ENCODE measurements at places on chromosomes 3 and 15.

GRCh38 chr15:78570710-78571109, 5.4 kb downstream of the CHRNA5 start:
- DNase-seq = no peak

DNA sequence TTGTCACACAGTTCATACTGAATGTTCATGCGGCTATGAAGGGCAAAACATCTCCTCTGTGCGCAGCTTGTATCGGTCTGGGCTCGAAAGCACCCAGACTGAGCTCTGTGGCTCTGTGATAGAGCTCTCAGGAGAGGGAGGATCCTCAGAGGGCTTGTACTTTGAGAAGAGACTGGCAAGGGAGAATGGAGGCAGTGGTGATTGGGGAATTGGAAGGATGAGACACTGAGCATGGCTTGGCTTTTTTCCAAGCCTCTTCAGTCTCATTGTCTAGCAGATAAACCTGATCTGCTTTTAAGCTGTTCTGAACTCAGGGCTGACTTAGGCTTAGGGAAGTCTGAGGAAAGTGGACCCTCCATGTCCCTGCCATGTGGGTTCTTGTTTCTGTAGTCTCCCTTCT, 43.0 kb downstream of the RAD54L2 start:
- DNase-seq = no peak

- DNase-seq = no peak
Measured at GRCh38 chr3:133827136-133827535, 21.5 kb downstream of the SRPRB start.

DNA sequence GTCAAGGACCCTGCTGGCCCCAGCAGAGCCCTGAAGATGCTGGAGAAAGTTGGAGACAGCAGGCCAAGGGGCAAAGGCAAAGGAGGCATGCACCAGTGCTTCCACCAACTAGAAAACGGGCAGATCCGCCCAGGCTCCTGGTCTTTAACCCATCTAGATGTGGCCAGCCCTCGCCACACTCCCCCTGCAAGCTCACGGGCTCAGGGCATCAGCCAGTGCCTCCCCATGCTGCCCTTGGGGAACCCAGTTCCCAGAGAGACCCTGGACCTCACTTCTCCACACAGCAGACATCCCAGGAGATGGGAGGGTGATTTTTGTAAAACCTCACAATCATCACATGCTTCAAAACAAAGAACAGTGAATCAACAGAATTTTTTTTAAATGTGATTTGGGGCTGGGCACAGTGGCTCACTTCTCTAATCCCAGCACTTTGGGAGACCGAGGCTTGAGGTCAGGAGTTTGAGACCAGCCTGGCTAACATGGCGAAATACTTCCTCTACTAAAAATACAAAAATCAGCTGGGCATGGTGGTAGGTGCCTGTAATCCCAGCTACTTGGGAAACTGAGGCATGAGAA, 24.5 kb downstream of the CYFIP1 start:
- no peak for DNase-seq

GRCh38 chr3:30320392-30320791, 286.0 kb upstream of the TGFBR2 start:
- no peak for DNase-seq

GRCh38 chr3:114770874-114771273, 376.2 kb downstream of the ZBTB20 start:
- DNase-seq = no peak

DNA sequence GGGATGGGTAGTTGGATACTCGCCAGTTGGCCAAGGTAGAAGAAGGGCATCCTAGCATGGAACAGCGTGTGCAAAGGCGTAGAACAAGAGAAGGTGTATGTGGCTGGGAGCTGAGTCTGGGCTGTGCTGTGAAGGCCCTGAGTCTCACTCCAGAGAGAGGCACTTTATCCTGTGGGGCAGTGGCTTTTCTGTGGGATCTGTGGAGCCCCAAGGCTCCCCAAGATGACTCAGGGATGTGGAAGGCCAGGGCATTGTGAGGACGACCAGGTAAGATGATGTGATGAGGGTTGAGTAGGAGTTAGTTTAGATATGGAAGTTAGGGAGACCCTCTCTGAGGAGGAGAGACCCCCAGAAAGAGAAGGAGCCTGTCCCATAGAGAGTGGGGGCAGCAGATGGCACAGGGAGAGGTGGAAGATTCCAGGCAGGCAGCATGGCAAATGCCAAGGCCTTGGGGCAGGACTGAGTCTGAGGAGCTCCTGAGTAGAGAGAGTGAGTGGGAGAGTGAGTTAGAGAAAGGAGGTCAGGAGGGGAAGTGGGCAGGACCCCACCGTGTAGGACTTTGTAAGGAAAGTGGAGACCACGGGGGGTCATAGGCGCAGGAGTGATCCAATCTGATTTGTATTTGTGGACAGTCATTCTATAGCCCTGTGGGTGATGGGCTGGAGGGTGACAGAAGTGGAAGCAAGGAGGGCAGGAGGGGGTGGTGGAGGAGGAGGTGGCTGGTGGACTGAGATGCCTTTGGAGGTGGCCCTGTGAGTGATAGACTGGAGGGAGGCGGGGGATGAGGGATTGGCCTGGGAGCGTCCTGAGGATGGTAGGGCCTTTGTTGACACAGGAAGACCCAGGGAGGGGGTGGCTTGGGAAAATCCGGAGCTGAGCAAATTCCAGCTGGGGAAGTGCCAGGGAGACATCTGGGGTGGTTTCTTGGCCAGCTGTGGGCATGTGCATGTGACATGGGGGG, 50.3 kb downstream of the FBLN2 start:
- DNase-seq = no peak

DNA sequence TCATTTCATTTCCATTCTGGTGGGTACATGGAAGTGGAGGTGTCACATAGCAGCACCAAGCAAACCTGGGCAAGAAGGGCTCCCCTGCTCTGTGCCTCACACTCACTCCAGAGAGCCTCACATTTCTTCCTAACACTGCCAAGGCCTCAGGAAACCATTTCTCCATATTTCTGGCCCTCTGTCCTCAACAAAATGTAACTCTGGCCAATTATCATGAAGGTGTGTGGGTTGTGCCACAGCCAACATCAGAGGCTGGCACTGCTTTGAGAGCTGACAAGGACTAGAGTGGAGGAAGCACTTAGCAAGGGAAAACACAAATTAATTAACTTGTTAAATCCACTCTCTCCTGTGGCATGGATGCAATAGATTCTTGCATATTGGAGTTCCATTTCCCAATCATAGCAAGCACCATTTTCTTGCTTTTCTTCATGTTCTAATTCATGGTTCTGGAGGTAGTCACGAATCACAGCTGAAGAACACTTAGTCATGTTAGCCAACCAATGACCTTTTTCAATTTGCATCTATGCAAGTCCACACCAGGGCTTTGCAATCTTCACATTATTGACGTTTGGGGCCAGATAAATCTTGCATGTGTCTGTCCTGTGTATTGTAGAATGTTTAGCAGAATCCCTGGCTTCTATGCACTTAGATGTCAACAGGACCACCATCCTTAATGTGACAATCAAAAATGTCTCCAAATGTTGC, 241.1 kb downstream of the PLCL2 start:
- no peak for DNase-seq

DNA sequence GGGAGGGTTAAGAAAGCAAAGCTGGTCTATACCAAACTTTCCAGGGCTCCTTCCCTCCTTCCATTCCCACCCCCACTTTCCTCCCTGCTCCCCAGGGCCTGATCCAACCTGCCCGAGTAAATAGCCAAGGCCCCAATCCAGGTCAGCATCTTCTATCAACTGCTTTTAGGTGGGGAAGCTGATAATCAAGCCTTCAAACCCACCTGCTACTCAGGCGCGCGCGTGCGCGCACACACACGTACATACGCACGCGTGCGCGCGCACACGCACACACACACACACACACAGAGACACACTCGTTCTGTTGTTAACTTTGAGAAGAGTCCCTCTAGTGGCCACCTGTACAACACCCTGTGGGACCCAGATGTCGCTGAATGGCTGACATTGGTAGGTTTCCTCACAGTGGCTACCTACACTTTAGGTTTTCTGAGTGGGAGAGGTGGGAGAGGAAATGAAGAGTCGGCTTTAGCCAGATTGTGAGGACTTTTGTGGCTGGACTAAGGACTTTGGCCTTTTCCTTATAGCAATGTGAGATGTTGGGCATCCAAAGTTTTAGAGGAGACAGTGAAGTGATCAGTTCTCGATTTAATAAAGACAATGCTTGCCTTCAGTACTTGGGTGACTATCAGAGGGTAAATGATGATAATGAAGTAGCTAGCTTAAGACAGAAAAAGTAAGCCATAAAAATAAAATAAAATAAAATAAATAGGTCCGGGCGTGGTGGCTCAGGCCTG, 179.9 kb upstream of the C2CD4B start:
- peak; percentile 12 for DNase-seq

DNA sequence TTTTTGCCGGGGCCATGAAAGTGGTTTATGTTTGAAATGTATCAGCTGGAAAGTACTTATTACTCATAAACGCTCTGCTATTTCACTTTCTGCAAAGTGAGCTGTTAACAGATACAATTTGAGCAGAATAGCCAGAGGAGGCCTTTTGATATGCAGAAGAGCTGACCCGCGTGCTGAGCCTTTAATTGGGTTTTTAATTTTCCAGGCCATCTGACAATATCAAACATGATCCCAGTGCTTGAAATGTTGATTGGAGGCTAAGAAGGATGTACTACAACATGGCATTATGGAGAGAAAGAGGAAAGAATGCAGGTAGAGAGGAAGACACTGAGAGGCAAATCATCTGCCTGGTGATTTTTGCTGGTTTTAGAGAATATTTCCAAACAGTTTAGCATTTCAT, 261.3 kb upstream of the MEIS2 start:
- DNase-seq = no peak

DNA sequence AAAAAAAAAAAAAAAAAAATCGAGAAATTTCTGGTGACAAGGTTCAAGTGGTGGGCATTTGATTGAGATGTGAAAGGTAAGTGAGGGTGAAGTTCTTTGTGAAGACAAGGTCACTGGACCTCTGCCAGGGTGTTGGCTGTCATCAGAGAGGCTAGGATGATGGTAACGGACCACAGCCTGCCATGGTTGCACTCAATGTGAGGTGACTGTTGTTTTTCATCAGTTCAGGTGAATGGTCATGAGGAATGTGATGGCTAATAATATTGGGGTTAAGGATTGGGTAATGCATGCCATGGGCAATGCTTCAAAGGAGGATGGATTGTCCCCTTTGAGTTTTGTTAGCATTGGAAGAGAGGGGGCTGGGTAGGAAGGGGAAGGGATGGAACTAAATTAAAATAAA, 4.3 kb upstream of the ALPK3 start:
- DNase-seq = no peak

GRCh38 chr3:123137001-123137400, 64.7 kb upstream of the SEC22A start:
- no peak for DNase-seq

DNA sequence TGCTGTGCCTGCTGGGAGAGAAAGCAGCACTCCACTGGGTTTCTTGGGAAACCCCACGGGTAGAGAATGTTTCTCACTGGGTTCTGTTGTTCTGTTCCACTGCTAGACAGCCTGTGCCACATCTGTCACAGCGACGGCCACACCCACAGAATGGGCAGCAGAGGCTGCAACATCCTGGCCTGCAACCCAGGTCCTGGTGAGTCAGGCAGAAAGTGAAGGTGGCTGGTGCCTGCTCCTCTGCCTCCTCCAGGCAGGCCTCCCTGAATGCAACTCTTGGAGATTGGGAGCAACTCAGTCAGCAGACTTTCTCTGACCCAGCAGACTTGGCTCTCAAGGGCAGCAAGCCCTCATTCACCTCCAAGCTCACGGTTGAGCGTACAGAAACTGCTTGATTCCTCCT, 13.0 kb downstream of the C3orf18 start:
- no peak for DNase-seq

GRCh38 chr15:93358166-93359059, 269.4 kb upstream of the RGMA start:
- DNase-seq = no peak

DNA sequence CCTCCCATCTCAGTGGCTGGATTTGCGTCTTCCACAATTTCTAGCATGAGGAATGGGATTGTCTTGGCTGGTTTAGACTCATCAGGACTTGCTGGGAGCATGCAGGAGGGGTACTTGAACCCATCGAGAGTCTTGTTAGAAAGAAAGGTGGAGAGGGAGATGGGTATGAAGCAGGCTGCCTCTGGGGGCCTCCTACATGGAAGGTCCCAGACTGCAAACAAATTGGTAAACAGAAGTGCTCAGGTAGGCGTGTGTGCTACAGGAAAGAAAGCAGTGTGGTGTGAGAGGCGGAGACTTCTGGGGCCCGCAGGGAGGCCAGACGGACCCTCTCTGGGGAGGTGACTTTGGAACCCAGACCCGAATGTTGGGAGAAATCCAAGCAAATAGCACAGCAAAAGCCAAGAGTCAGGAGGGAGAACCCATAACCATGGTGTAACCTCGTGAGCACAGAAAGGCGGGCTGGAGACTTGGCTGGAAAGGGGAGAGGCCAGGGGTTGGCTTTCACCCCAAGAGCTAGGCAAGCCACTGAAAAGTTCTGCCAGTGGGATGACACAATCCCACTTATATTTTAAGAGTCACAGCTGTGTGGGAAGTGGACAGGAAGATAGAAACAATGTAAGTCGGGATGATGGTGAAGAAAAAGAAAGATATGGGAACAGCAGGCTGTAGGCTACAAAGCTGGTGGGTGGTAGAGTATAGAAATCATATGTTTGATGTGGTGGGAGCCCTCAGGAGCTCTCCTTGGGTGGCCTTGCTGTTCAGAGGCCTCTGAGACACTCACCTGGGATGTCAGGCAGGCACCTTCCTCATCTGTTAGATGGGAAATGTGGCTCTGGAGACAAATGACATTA, 130.1 kb upstream of the PRR20G start:
- DNase-seq = no peak

GRCh38 chr3:157115069-157116006, 44.6 kb downstream of the CCNL1 start:
- DNase-seq = no peak

- DNase-seq = peak; percentile 15
Measured at GRCh38 chr3:67655364-67656121, 1.1 kb upstream of the SUCLG2 start.

- DNase-seq = no peak
Measured at GRCh38 chr3:154979331-154979730, 100.8 kb upstream of the MME start.

GRCh38 chr15:62462268-62462667, 297.2 kb upstream of the C2CD4B start:
- DNase-seq = no peak

GRCh38 chr15:88106074-88106473, 150.5 kb downstream of the NTRK3 start:
- DNase-seq = no peak

- no peak for DNase-seq
Measured at GRCh38 chr3:141798448-141798845, 35.2 kb downstream of the GRK7 start.

DNA sequence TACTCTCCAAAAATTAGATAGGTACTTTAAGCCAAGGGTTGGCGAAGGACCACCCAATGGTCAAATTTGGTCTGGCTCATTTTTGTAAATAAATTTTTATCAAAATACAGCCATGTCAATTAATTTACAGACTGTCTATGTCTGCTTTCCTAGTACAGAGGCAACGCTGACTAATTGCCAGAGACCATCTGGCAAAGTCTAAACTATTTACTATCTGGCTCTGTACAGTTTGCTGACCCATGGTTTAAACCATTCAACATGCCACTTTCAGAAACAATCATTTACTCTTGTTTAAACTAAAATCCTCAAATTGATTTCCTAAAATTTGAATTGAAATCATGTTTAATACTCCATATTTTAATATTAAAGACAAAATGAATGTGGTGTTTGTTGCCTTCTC, 25.9 kb downstream of the CBLB start:
- DNase-seq = no peak
